ENCODE measurements at places on chromosomes 6 and 20.

- no peak for DNase-seq
Measured at GRCh38 chr6:7418238-7418905, 28.8 kb downstream of the RIOK1 start.

DNA sequence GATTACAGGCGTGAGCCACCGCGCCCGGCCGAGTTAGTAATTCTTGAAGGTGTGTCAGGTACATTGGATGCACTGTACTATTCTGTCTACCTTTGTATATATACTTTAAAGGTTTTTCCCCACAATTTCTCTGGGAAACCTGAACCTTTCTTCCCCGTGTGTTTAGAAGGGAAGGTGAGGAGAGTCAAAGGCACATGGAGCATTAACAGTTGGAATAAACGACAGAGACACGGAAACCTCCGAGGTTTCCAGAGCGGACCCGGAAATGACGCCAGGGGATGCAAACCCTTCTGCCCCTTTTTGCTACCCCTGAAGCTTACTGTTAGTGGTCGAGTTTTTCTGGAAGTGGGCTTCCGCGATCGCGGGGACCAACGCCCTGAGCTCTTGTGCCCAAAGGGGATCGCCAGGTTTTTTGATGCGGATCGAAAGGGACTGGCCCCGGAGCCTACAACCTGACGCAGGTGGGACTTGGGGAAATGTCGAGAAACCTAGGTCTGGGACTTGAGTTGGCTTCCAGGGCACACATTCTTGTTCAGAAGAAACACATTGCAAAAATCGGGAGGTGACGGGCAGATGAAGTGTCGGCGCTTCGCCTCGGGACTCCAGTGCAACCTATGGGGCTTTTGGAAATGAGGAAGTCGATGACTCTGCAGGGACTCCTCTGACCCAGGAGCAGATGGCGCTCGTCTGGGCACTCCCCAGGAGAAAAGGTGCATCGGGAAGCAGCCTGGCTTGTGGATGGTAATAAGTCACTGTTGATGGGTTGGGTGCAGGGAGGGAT, 218.2 kb downstream of the OR2B2 start:
- DNase-seq = no peak

DNA sequence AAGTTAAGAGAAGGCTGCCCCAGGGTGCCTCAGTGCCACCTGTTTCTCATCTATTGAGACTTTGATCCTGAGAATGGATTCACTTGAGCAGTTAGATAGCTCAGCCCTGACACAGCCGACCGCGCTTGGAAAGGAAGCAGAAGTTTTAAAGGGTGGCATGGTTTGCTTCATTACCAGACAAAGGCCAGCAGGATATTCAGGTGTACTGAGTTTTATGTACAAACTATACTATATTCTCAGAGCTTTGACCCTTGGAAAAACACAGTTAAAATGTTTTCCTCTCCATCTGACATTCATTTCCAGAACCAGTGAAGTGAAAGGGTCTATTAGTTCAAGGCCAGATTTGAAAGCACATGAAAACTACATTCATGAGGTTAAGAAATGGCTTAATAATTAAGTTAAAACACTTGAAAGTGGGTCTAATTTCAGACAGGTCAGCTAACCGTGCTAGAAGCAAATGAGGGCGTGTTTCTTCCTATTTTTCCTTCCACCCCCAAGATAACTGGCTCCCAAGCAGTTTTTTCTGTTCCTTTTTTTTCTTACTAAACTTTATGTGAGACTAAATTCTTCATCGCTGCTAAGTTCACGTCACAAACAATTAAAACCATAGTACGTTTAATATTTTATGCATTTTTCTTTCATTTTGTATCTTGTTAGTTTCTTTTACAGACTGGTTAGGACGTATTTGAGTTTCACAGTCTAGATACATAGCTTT, 385.3 kb upstream of the SOX4 start:
- DNase-seq = no peak

GRCh38 chr6:115630424-115631024, 430.2 kb downstream of the FRK start:
- no peak for DNase-seq

DNA sequence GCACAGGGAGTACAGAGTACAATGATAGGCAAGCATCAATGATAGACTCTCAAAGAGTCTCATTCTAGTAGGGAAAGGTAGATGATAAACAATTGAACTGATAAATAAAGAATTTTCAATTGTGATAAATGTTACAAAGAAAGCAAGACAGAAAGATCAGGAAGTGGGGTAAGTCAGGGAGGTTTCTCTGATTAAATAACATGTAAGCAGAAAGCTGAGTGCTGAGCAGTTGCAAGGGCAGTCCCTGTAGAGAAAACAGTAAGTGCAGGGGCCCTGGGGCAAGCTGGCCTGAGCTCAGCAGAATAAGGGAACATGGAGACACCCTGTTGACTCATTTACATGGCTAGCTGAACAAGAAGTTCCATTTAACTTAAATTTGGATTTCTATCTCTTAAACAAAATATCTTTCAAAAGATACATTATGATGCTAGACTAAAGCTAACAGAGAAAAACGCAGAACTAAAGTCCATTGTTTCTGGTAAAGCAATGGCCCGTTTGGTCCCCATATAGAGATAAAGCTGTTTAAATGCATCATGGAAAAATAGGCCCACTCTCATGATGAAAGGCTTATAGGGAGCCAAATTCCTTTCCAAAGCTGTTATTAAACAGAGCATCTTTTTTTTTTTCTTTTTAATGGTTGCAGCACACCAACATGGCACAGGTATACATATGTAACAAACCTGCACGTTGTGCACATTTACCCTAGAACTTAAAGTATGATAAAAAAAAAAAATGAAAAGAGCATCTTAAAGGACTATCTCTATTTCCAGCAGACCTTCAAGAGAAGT, 5.3 kb upstream of the TNFAIP3 start:
- DNase-seq = no peak

- no peak for DNase-seq
Measured at GRCh38 chr20:49858076-49858585, 45.5 kb downstream of the SLC9A8 start.

DNA sequence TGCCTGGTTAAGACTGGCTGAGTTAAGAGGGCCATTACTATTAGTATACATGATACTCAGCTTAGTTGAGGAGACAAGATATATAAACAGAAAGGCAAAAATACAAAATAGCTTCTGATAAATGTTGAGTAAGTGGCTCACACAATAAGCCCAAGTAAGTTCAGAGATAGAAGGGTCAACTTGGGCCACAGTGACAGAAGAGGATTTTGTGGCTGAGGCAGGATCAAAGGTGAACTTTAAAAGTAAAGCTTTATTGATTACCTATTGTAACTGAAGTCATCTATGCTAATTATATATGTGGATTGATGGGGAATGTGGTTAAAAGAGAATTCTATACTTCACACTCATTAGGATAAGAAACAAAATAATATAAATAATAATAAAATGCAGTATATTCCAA, 80.8 kb downstream of the PHACTR2 start:
- no peak for DNase-seq

GRCh38 chr20:22402550-22402949, 181.8 kb downstream of the FOXA2 start:
- no peak for DNase-seq

DNA sequence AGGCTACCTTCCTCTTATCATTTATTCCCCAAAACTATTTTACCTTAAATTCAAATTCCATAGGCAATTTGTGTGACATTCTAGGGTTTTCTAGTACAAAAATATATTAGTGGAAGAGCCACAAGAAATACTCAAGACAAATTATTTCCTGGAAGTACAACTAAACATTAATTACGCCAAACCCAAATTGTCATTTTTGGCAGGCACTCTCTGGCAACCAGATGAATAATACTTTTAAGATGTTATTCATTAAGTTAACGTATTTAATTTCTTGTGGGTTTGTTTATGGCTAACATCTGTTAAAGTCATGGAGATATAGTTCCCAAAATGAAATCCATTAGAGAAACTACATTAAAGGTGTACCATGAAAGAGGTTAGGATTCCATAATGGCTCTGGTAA, 40.5 kb downstream of the HMGN3 start:
- no peak for DNase-seq

DNA sequence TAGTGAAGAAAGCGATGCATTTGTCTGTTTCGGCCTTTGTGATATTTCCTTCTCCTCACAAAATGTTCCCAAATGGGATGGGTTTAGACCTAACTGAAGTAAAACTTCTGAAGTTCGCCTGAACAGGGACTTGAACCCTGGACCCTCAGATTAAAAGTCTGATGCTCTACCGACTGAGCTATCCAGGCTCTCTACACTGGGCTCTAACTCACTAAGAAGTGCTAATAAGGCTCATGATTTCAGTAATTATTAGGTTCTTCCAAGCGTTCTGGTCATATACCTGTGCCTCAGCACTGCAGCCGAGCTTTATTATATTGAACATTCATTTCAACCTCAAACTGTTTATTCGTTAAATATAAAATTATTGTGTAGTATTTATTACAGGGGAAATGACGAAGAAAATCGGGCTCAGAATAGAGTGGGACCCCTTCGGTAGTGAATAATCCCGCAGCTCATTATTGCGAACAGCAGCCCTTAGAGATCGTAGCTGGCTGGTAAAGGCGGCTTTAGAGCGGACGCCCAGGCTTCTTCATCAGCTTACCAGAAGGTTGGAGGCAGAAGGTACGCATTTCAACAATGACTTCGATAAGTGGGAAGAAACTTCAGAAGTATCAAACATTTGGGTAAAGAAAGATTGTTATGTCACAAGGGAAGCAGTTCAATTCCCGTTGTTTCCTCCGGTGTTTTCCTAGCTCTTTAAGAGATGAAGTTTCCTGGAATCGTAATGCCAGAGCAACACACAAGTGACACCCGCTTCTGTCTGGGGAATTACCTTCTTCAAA, 119.0 kb upstream of the ZNF184 start:
- no peak for DNase-seq

GRCh38 chr20:11564491-11564890, 353.2 kb upstream of the BTBD3 start:
- no peak for DNase-seq

DNA sequence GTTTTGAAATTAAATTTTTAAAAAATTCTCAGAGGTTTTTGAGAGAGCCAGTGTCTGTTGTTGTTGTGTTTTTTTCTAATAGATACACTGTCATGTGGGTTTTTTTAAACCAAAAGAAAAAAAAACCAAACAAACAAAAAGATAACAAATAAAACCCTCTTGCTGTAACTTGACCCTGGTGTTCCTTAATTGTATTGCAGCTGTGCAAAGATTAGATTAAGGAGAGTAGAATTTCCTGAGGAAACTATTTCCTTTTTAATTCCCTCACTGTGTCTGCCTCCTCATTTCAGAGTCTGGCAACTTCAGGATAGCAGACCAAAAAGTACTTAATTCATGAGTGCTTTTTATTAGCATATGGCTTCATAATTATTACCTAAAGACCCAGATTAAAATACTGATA, 281.9 kb downstream of the EPM2A start:
- DNase-seq = no peak

- no peak for DNase-seq
Measured at GRCh38 chr6:111993342-111993741, 60.6 kb upstream of the CCN6 start.

DNA sequence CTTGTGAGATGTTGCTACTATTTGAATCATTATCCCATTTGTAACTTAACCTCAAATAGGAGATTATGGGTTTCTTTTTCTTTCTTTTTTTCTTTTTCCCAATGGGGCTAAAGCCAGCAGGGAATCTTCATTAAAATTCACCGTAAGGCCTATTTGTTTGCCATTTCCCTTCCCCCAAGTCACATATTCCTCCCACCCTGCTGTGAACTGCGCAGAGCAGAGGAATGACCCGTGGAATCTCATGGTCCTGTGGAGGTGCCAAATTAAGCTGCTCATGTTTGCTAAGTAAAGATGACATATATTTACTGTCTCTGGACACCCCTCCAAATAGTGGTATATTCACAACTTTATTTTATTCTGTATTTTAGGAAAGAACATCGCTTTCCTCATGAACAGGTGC, 699.3 kb downstream of the RNF144B start:
- no peak for DNase-seq

GRCh38 chr6:12679341-12679740, 37.2 kb upstream of the PHACTR1 start:
- no peak for DNase-seq

DNA sequence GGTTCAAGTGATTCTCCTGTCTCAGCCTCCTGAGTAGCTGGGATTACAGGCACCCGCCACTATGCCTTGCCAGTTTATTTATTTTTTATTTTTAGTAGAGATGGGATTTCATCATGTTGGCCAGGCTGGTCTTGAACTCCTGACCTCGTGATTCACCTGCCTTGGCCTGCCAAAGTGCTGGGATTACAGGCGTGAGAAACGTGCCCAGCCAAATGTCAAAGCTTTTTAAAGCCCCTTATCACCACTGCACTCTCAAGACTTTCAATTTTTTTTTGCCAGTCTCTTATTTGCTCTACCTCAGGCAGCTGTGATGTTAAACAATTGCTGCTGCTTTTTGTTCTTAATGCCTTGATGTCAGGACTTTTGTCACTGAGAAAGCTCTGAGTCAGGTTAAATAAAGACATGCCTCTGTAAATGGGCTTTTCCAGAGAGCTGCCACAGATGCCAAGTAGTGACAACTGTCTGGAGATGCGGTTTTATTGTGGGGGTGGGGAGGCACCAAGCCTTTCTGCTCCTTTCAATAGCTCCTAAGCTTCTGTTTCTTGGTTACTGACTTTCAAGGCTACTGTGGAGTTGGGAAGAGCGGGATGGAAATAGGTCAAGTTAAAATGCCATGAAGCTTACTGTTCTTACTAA, 29.2 kb downstream of the RSPH3 start:
- no peak for DNase-seq

DNA sequence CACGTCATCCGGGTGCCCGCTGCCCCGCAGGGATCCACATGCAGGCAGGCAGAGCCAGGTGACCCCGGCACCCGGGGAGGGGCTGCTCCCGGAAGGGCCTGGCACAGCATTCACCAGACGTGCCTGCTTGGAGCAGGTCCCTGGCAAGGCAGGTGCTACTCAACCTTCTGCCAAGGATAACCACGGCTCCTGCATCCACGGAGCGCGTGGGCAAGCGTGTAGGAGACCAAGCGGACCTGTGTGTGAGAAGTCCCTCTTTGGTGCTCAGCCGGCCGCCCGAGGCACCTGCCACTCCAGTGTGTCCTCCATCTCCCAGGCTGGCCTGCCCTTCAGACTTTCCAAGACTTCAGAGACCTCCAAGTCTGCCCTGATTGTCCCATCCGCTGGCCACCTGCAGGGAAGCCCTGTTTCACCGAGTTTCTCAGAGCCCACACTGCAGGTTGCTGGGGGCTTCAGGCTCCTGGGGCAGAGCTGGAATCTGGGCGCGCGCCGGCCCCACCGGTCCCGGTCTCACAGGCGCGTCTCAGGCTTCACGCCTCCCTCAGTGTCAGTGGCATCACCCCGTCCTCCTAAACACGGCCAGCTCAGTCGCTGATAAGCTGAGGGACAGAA, 124.3 kb downstream of the DLL1 start:
- no peak for DNase-seq

- DNase-seq = no peak
Measured at GRCh38 chr6:14384175-14384949, 266.8 kb downstream of the CD83 start.

- DNase-seq = no peak
Measured at GRCh38 chr20:44896583-44896982, 11.1 kb downstream of the YWHAB start.

GRCh38 chr6:163876391-163876790, 461.9 kb downstream of the QKI start:
- DNase-seq = no peak

GRCh38 chr6:96505363-96505762, 16.2 kb upstream of the UFL1 start:
- no peak for DNase-seq

- DNase-seq = no peak
Measured at GRCh38 chr20:58475466-58475865, 39.7 kb downstream of the APCDD1L start.

Data from frontal cortex (tissue), 4 donors.